ENCODE measurements at places on chromosomes 3 and 15. TPM values are rescaled to one million over a fixed set of nuclear protein-coding genes. Genes with fewer than 3 reads are reported as not detected.

The CCR1 gene
- total RNA-seq: not detected

The NANOGP8 gene
- total RNA-seq: not detected

The ISLR2 gene
- total RNA-seq: not detected

The TMEM207 gene
- total RNA-seq: not detected

The CSTA gene
- 1.0 TPM for total RNA-seq

The CD200 gene
- total RNA-seq: 5.0 TPM

The THPO gene
- not detected for total RNA-seq

The SV2B gene
- total RNA-seq: not detected
